AML-193 (cell line): ENCODE measurements at places on chromosomes 4 and X.

GRCh38 chr4:188822698-188823097 lies 683.5 kb downstream of the TRIML1 start:
- no peak for DNase-seq

DNA sequence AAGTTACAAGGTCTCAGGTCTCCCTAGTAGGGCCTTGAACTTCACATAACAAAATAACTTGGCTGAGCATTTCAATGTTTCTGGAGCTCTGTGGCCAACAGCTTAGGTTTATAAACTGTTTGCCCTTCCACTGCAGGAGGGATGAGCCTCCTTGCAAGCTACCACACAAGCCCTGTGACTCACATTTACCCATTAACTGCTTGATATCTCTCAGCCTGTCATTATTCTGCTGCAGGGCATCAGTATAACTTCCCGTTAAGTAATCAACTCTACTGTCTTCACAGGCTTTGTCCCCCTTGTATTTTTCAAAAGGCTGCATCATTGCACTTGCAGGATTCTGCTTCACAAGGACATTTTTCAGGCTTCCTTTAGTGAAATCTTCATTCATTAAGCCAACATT lies 151.7 kb upstream of the CXCL13 start:
- no peak for DNase-seq

- no peak for DNase-seq
Observed at GRCh38 chrX:104318330-104319009, 63.7 kb upstream of the ESX1 start.

DNA sequence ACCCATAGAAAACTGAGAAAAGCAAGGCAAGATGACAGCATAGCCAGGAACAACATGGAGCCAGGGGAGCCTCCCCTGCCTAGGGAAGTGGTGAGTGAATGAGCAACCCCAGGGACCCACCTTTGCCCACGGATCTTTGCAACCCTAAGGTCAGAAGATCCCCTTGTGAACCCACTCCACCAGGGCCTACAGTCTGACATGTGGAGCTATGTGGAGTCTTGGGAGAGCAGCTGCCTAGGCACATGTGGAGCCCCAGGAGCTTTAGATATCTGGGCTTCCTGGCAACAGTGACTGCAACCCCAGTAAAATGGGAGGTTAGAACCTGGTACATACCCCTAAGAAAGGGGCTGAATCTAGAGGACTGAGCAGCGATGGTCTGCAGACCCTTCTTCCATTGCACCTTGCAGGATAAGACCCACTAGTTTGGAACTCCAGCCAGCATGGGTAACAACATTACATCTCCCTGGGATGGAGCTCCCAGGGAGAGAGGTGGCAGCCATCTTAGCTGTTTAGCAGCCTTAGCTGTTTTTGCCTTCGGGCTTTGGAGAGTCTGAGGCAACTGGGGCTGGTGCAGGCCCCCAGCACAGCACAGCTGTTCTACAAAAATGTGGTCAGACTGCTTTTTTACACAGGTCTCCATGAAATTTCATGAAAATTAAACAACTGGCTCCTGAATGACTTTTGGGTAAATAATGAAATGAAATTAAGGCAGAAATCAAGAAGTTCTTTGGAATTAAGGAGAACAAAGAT lies 104.7 kb upstream of the TRIM2 start:
- DNase-seq, result no peak

DNA sequence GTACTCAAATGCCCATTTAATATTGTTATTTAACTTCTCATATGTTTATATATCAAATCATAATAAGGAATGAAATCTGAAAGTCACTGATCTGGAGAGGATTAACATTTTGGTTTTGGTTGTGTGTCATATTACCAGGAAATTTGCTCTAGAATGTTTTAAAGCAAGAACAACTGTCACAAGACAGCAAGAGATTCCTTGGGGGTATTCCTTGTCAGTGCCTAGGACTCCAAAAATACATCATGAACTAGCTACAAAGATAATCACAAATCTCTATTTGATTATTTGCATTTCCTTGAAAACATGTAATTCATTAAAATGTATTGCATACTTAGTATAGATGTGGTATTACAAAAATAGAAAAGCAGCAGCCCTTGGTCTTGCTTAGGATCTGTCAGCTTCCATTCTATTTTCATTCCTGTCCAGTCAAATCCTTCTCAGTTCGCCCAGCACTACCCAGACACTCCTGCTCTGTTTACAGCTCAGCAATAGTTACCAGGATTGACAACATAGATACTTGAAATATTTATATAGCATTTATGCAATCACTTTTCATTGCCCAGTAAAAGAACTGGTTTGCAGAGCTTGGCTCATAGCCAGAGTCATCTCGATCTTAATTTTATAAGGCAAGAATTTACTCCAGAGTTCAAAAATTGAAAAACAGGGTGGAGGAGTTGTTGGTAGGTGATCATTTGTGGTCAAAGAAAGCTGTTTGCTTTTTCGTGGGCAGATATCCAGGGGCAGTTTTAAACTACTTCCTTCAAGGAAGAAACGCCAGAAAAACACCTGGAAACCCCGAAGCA lies 9.2 kb upstream of the BMP3 start:
- no peak for DNase-seq

DNA sequence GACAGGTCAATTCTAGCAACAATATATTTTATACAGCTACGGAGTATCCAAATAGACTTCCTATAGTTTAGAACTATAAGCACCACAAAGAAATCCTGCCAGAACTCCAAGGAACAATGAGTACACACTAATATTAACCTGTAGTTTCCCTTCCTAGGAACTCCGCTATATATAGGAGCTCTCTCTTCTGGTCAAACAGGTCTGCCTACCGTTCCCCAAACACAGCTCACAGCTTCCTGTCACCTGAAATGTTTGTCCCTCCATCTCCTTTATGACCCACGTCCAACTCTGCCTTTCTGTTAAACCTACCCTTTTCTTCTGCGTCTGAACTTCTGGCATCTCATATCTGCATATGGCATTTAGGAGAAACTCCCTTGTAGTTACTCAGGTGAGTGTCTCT lies 10.5 kb upstream of the GJB1 start:
- DNase-seq, result no peak

- DNase-seq, result peak; percentile 20
Observed at GRCh38 chr4:32775049-32775448, 2054.9 kb downstream of the PCDH7 start.

- DNase-seq, result no peak
Observed at GRCh38 chr4:3807822-3808496, 41.8 kb downstream of the ADRA2C start.

GRCh38 chr4:114038762-114039387 lies 59.4 kb upstream of the ARSJ start:
- no peak for DNase-seq

DNA sequence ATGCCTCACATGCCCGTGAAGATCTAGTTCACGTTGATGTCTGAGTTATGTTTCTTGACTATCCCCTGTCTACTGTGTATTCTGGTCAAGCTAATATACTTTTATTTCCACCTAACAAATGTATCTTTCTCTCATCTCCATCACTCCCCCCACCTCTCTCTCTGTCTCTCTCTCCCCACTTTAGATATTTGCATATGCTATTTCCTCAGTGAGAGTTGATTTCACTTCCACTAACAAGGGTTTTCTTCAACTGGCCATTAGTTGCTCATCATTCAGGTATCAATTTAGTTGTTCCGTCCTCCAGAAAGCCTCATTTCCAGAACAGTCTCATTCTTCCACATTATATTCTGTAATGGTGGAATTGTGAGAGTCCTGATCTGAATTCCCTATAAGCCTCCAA lies 1777.8 kb upstream of the TENM3 start:
- no peak for DNase-seq

DNA sequence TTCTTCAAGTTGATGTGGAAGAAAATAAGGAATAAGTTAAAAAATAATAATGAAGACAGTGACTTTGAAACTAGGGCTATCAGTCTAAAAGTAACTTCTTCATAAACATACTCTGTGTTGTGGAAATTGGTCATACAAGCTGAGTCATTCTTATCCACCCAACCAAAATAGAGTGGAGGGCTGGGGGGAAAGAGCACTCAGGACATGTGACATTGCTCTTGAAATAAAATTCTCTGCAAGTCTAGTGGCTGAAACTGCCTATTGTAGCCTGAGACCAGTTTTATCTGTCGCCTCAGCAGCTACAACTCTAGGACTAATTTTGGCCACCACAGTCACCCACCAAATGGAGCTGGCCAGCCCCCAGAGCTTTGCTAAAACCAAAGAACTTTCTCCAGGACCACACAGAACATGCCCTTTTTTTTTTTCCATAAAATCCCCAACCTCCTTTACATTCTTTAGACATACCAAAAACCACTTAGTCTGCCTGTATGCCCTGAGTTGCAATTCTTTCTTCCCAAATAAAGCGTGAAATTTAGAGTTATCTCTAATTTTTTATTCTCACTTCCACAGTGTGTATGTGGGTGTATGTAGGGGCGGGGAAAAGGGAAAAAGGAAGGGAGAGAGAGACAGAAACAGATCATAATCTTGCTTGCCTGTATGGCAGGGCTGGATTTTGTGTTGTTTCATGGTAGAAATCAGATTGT lies 23.0 kb upstream of the SLC25A4 start:
- DNase-seq, result no peak

DNA sequence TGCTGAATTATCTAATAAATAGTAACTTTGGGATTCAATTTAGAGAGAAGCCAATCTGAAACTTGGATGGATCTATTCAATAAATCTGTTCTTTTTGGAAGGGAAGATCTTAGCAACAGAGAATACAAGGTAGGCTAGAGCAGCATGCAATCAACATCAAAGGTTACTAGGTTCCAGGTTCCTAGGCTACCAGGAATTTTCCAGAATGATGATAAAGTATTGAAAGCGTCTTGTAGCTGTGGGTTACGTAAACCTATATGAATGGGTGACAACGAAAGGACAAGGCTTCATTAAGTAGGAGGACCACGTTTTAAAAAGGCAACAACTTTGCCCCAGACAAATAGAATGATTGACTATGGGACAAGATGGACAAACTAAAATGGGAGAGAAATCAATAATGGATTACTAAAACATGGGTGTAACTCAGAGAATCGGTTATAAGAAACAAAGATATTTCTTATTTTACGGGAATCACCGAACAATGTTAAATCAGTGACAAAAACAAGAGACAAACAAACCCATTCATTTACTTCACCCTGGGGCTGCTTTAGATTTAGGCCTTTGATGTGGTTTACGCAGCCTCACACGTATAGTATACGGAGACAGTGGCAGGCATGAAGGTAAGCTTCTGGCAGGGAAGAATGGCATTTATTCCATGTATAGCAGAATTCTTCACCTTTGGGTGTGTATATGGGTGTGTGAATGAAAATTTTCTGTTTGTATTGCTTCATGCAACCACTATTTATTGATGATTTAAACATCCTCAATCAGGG lies 732.6 kb upstream of the PABPC4L start:
- DNase-seq, result no peak

- DNase-seq, result no peak
Observed at GRCh38 chr4:122728856-122729255, 3.6 kb upstream of the BBS12 start.

DNA sequence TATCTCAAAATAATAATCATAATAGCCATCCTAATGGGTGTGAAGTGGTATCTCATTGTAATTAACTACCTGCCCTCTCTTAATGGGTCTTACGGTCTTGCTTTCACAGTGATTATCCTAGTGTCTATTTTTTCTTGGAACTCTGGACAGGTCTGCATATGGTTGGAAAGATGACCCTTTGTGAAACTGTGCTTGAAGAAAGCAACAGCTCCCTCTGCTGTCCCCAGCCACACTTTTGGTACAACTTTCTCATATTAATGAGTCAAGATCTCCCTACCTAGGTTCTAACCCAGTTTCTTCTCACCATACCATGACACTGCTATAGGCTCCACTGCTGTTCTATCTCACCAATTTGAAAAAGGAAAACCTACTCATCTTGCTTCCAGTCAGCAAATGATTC lies 2.4 kb downstream of the TFDP3 start:
- no peak for DNase-seq

- no peak for DNase-seq
Observed at GRCh38 chr4:153257151-153257620, 52.9 kb downstream of the TRIM2 start.

DNA sequence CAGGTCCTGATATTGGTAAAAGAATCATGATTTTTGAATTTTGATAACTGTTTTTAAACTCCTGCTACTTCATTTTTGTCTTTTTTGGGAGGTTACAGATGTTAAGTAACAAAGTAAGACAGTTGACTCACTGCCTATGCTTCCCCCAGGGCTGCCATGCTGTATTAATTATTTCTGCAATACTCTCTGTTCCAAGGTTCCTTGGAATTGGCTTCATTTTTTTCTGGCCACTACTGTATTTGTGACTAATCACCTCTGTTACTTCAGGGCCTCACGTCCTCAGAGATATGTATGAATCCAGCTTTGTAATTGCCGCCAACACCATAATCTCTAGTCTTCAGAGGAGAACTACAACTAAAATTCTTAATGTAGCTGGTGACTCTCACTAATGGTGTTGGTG lies 1729.3 kb downstream of the C4orf33 start:
- no peak for DNase-seq

- DNase-seq, result no peak
Observed at GRCh38 chr4:55175779-55176231, 50.4 kb upstream of the KDR start.

GRCh38 chr4:38050560-38051350 lies 90.6 kb downstream of the PTTG2 start:
- DNase-seq, result no peak

- no peak for DNase-seq
Observed at GRCh38 chr4:165756836-165757235, 116.2 kb upstream of the TLL1 start.

GRCh38 chrX:124239324-124239723 lies 93.1 kb upstream of the TEX13D start:
- no peak for DNase-seq

- DNase-seq, result no peak
Observed at GRCh38 chr4:13928214-13928613, 300.7 kb upstream of the BOD1L1 start.

GRCh38 chrX:129724754-129725153 lies 14.0 kb upstream of the XPNPEP2 start:
- no peak for DNase-seq

DNA sequence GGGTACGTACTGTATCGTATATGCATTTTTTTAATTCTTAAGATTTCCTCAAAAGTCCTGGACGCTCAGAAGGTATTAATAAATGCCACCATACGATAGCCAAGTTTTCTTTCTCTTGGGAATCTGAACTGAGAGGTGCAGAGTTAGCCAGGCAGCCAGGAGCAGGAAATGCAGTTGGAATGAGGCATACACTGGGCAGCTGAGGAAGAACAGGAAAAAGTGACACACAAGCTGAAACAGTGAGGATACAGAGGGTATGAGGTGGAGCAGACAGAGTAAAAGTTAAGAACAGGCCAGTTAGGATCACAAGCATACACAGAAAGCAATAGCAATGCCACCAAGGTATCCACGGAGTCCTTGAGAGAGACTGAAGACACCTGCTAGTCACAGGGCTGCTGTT lies 13.4 kb downstream of the UFSP2 start:
- no peak for DNase-seq

DNA sequence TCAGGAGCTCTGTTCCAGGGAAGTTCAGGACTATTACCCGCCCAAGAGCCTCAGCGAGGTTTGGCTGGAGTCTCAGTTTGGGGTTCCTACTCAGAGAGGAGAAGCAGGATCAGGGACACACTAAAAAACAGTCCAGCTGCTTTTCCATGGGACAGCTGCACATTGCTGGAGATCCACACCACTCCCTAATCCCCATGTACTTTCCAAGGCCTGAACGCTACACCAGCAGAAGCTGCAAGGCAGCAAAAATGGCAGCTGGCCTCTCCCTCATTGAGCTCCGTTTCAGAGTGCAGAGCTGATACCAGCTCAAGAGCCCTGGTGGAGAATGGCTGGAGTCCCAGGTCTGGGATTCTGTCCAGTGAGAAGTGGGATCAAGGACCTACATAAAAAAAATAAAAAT lies 551.2 kb upstream of the PABPC5 start:
- no peak for DNase-seq
